HS-5 (cell line): ENCODE measurements at places on chromosomes 2 and 18.

DNA sequence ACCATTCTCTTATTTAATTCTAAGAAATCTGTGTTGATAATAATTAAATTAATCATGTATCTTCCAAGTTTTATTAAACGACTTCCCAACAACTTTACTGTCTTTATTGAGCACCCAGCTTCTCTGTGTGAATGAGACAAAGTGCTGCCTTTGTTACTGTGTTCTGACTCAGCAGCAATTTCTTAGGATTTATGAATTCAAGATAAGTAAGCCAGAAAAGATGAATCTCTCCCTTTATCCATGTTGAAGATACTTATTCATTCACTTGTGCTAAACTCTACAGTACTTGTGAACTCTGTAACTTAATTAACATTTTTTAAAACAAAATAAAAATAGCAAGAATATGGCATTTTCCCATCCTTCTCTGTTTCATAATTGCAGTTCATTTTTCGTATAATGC is 1403.3 kb upstream of the DDX18 start:
- no peak for DNase-seq

DNA sequence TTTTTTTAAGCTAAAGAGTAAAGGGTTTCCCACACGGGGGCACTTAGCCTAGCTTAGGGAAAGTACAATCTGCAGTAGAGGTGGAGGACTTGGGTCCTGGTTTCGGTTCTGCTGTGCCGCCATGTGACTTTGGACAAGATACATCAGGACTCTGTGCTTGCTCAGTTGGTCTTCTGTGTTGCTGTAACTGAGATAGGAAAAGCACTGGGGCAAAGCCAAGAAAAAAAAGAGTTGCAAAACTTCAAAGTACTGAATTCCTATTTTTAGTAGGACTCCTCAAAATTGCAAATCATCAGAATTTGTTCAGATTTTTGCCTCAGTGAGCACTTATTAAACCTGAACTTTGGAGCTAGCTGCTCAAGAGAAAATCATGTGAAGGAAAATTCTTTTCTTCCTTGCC is 96.3 kb upstream of the STON1 start:
- DNase-seq: no peak

- DNase-seq: no peak
Observed at GRCh38 chr2:241187101-241187917, 1.2 kb upstream of the ANO7 start.

DNA sequence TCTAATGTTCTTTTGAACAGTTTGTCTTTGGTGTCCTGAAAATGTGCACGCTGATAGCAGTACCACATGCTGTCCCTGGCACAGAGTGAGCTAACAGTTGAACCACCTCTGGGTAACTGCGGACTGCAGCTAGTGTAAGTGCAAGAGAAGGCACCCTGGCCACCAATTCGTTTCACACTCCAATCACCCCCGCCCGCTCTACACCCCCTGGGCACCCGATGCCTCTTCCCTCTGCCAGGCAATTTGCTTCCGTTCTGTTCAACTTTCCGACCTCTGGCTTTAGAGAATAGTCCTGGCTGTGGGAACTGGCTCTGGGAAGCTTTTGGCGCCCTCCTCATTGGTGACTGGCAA is 1.4 kb downstream of the DOCK10 start:
- peak; percentile 24 for DNase-seq

GRCh38 chr2:191687867-191688266 is 9.9 kb downstream of the NABP1 start:
- DNase-seq: no peak

GRCh38 chr2:10932345-10933151 is 20.8 kb downstream of the KCNF1 start:
- no peak for DNase-seq

GRCh38 chr2:230348787-230349186 is 21.8 kb downstream of the SP140L start:
- DNase-seq: no peak

DNA sequence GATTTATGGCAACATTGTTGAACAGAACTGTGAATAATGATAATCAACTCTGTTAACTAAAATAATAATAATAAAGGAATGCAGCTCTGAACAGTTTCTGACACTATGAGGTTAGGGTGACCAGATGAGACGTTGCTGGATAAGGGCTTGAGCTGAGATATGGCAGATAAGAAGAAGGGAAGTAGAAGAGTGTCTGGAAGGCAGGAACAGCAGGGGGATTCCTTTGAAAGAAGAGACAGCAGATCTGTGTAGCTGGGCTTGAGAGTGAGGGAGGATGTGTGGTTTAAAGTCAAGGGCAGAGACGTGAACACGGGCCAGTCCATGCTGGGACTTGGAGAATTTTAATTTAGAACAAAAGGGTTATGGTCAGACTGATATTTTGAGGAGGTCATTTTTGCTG is 273.1 kb upstream of the SLC14A2 start:
- no peak for DNase-seq

- no peak for DNase-seq
Observed at GRCh38 chr2:205640716-205641115, 41.6 kb upstream of the NRP2 start.

DNA sequence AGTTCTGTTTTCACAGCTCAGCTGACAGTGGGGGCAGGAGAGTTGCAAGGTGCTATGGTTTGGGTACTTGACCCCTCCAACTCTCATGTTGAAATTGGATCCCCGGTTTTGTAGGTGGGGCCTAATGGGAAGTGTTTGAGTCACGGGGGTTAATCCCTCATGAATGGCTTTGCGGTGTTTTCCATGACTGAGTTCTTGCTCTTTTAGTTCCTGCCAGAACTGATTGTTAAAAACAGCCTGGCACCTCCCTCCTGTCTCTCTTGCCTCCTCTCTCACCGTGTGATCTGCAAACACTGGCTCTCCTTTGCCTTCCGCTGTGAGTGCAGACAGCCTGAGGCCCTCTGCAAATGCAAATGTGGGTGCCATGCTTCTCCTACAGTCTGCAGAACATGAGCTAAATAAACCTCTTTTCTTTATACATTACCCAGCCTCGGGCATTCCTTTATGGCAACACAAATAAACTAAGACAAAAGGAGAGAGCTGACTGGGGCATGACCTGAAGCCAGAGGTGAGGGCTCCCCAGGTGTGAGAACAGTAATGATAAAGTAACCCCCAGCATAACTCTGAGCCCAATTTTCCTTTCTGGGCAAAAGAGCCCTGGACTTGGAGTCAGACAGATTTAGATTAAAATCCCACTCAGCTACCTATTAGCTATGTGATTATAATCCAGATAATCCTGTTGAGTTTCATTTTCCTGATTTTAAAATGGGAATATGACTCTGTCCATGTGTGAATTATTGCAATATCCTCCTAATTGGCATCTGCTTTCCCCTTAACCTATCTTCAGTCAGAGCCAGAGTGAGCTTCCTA is 64.9 kb upstream of the CAPN13 start:
- no peak for DNase-seq

DNA sequence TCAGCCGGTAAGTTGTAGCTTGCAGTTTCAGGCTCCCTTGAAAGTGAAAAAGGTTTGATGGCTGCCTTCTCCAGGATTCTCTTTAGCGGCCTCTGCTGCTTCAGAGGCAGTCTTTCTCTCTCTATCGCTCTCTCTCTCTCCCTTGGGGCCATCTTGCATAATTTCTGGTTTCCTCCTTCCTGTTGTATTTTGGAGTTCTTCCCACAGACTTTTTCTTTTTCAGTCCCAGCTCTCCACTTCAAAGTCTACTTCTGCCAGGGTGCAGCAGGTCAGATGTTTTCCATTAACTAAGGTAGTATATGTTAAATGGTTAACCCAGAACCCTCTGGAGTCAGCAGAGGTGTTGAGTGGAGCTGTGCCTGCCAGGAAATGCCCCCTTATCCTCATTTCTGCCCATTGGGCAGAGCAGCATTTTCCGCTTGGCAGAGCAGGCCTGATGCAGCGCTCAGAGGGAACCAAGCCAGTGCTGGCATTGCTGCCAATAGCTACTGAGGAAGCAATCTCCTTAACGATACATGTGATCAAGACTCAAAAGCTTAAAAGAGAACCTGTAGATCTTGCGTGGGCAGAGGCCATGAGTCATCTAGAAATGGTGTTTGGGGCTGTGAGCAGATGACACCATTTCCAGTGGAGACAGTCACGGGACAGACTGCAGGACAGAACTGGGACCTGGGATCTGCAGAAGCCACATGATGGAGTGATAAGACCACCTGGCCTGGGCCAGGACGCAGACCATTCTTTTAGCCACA is 20.8 kb downstream of the DBI start:
- no peak for DNase-seq

DNA sequence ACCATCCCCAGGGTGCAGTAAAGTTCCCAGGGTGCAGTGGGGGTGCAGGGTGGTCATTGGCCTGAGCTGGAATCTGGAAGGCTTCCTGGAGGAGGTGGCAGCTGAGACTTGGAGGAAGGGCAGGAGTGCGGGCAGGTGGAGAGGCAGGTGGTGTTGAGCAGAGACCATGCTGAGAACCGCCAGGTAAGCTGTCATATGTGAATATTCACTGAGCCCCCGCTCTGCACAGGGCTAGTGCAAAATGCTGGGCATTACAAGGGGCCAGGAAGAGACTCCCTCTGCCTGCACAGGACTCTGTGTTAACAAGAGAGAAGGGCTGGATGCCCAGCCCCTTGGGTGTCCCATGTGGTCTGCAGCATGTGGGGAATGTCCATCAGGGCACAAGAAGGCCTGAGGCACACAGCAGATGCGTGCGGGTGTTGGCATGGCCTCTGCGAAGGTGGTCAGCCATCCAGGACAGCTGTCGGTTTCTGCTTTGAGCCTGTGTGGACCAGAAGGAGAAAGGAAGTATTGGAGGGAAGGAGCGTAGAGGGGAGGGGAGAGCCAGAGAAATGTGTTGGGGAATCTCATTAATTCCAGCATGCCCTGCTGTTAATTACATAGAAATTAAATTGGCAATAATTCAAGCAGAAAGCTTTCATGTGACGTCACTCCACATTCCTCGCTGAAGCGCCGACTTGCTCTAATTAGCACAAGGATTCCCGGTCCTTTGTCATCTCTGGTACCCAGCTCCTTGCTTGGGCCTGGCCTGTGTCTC is 62.8 kb upstream of the OTOS start:
- DNase-seq: no peak

DNA sequence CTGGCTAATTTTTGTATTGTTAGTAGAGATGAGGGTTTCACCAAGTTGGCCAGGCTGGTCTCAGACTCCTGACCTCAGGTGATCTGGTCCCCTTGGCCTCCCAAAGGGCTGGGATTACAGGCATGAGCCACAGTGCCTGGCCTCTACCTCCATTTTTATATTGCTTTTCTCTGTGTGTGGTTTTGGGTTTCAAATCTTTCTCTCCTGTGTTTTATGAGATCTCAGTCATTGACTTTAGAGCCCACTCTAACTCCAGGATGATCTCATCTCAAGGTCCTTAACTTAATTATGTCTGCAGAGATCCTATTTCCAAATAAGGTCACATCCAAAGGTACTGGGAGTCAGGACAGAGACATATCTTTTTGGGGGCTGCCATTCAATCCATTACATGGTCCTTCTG is 24.7 kb downstream of the ARL4C start:
- no peak for DNase-seq

DNA sequence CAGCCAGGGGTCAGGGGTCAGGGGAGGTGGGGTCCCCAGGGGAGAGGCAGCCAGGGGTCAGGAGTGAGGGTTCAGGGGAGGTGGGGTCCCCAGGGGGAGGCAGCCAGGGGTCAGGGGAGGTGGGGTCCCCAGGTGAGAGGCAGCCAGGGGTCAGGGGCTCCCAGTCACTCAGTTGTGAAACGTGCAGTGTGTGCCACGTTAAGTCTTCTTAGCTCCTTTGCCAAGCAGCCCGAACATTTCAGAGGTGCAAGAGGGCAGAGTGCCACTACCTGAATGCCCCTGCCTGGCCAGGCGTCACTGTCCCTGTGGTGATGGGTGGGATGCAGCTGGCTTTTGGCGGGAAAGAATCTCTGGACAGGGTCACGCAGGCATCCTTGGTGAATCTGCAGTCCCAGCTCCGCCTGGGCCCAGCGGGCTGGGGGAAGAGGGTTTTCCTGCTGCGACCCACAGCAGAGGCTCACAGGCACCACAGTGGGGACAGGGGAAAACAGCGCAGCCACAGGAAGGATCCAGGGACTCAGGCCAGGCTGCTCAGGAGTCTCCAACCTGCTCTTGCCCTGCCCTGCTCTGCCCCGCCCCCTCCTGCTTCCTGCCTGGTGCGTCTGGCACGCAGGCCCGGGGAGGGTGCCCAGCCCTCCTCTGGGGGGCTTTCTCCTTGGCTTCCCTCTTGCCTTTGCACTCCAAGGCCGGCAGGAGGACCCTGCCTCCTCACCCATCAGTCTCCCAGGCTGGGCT is 188.3 kb downstream of the TWIST2 start:
- DNase-seq: no peak

DNA sequence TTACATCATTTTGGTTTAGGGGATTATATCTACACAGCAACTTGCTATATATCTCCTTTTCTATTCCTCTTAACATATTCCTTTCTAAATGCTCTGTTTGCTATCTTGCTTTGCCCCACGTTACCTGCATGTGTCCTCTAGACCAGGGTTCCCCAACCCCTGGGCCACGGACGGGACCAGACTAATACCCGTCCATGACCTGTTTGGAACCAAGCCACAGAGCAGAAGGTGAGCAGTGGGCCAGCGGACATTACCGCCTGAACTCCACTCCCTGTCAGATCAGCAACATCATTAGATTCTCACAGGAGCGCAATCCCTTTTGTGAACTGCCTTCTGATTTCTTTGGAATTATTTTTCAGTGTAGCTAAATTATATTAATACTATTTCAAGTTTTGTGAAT is 66.7 kb downstream of the KCMF1 start:
- DNase-seq: no peak

- DNase-seq: no peak
Observed at GRCh38 chr2:236888794-236889780, 196.6 kb upstream of the COPS8 start.

- no peak for DNase-seq
Observed at GRCh38 chr2:429575-430254, 141.8 kb upstream of the ALKAL2 start.

DNA sequence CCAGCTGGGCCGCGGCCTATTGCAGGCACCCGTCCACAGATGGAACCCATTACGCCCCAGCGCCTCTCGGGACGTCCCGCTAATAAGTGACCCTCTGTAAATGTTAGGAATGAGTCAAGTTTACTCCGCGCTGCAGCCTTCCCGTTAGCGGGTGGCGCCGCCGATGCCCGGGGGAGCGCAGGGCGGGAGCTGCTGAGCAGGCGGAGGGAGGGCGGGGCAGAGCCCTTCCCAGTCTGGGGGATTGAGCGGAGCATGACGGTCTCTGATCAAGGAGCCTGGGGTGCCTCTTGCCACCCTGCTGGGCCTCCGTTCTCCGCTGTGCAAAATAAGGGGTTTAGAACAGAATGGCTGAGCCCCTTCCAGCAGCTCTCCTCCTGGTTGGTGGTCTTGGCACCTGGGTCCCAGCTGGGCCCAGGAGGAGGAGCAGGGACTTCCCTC is 10.5 kb downstream of the CROCC2 start:
- DNase-seq: peak; percentile 50
